GM23248 (cell line): ENCODE measurements at places on chromosomes 2 and 18. TPM values are rescaled to one million over a fixed set of nuclear protein-coding genes. Genes with fewer than 3 reads are reported as not detected.

Gene HNRNPLL
- 34.9 and 42.6 TPM in 2 replicates for total RNA-seq

GRCh38 chr2:121075641-121076497 is 209.1 kb downstream of the TFCP2L1 start:
- peak; percentile 30 for DNase-seq

DNA sequence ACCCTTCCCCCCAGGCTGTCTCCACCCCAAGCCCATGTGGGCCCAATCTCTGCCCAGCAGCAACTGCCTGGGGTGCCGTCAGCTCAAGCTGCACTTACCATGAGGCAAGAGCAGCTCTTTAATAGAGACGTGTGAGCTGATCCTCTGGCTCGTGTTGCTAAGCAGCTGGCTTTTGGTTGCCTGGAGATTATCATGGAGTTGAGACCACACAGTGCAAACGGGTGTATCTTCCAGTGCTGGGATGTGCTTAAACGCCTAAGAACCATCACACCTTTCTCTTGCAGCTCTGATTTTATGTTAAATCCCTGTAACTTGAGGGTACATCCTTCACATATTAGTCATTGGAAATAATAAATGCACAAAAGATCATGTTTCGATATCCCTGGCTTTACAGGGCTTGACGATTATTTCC is 271.1 kb downstream of the PRKCE start:
- no peak for DNase-seq

Gene DQX1
- not detected in 2 replicates for total RNA-seq

- no peak for DNase-seq
These were observed 85.9 kb downstream of the UBE2E3 start for GRCh38 chr2:181066333-181066732.

DNA sequence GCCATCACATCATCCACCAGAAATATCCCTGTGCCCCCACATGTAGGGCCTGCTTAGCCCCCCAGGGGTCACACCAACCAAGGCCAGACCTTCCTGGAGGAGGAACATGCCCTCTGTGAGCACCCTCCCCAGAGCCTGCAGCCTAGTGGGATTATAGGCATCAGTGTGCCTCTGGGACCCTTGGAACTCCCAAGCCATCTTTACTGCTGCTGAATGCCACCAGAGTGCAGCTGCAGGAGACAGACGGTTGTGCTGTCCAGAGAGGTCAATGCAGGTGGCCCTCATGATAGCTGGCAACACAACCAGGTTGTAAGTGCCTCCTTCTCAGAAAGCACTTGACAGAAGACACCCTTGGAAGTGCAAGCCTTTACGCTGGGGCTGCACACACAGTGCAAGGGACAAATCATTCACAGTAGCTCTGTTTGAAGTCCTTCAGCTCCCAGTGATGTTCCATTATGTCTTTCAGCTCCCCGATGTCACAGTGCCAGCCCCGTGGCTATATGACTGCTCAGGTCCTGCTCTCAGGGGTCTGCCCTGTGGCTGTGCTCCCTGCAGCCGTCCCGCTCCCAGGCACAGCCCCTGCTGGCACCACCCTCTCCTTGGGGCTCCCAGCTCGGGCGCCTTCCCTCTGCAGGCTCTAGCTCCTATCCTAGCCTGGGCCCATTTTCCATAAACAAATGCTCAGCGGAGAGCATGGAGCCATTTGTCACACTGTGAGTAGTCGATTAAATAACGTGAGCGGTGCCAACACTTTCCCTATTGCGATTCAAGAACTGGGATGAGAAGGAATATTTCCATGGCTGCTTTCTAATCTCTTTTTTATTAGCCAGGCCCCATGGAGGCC is 65.1 kb downstream of the EDAR start:
- no peak for DNase-seq

DNA sequence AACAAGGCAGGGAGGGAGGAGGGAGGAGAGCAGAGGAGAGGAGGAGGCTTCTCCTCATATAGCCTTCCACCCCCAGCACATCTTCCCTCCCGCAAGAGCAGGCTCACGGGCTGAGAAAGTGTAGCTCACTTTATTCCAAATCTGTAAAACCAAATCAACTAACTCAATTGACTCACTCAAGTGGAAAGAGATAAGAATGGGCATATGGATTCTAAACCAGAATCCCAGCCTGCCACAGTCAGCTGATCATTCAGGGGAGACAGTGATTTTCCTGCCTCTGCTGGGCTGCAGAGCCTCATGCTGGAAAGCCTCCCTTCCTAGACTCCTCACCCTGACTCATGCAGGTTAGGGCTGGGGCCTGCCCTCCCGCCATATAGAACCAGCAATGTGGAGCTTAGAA is 4.2 kb upstream of the TWSG1 start:
- no peak for DNase-seq

- DNase-seq: no peak
These were observed 28.0 kb upstream of the PIEZO2 start for GRCh38 chr18:11177382-11177781.

- DNase-seq: no peak
These were observed 666.8 kb downstream of the ARHGAP15 start for GRCh38 chr2:143796051-143796450.

DNA sequence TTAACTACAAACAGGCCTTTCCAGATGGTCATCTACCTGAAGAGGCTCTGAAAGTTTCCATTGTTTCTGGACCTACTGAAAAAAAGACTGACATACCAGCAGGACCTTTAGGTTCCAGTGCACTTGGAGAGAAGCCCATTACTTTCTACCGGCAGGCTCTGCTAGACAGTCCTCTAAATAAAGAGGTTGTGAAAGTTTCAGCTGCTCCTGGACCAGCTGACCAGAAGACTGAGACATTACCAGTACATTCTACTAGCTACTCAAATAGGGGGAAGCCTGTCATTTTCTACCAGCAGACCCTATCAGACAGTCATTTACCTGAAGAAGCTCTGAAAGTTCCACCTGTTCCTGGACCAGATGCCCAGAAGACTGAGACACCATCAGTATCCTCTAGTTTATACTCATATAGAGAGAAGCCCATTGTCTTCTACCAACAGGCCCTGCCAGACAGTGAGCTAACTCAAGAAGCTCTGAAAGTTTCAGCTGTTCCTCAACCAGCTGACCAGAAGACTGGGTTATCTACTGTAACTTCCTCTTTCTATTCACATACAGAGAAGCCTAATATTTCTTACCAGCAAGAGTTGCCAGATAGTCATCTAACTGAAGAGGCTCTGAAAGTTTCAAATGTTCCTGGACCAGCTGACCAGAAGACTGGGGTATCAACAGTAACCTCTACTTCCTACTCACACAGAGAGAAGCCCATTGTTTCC is 65.8 kb downstream of the ALMS1 start:
- DNase-seq: no peak

Gene KIDINS220
- 52.2 and 76.4 TPM in 2 replicates for total RNA-seq

GRCh38 chr2:46770622-46771021 is 145.0 kb downstream of the MCFD2 start:
- DNase-seq: peak; percentile 84
